ENCODE measurements at places on chromosomes 11 and 22.

GRCh38 chr11:363948-364761, 5.1 kb upstream of the B4GALNT4 start:
- peak; percentile 71 for DNase-seq

DNA sequence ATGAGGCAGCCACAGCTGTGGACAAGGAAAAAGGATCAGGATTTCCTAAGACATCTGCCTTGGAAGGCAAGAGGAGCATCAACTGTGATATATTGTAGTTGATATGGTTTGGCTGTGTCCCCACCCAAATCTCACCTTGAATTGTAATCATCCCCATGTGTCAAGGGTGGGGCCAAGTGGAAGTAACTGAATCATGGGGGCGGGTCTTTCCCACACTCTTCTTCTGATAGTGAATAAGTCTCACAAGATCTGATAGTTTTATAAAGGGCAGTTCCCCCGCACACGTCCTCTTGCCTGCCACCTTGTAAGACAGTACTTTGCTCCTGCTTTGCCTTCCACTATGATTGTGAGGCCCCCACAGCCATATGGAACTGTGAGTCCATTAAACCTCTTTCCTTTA, 10.2 kb downstream of the RIC8A start:
- DNase-seq, result no peak

- no peak for DNase-seq
Observed at GRCh38 chr11:93274851-93275250, 55.7 kb upstream of the DEUP1 start.

DNA sequence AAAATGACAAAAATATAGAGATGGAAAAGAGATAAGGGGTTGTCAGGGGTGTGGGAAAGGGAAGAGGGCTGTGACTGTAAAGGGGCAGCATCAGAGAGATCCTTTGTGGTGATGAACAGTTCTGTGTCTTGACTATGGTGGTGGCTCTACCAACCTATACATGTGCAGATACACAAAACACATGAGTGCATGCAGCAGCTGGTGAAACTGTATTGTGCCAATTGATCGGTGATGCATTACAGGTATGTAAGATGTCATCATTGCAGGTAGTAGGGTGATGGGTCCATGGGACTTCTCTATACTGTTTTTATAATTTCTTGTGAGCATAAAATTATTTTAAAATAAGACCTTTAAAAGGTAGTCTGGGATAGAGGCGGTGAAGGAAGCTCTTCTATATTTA, 24.1 kb upstream of the ZDHHC13 start:
- no peak for DNase-seq

- peak; percentile 30 for DNase-seq
Observed at GRCh38 chr22:45428391-45429385, 15.2 kb downstream of the RIBC2 start.

All from breast epithelium (tissue), 4 donors.